MCF 10A (cell line): ENCODE measurements at places on chromosomes 16 and 17.

- no peak for DNase-seq
These were observed 67.7 kb downstream of the CYLD start for GRCh38 chr16:50809561-50809960.

GRCh38 chr16:31357324-31358109, 2.5 kb downstream of the ITGAX start:
- DNase-seq = no peak

DNA sequence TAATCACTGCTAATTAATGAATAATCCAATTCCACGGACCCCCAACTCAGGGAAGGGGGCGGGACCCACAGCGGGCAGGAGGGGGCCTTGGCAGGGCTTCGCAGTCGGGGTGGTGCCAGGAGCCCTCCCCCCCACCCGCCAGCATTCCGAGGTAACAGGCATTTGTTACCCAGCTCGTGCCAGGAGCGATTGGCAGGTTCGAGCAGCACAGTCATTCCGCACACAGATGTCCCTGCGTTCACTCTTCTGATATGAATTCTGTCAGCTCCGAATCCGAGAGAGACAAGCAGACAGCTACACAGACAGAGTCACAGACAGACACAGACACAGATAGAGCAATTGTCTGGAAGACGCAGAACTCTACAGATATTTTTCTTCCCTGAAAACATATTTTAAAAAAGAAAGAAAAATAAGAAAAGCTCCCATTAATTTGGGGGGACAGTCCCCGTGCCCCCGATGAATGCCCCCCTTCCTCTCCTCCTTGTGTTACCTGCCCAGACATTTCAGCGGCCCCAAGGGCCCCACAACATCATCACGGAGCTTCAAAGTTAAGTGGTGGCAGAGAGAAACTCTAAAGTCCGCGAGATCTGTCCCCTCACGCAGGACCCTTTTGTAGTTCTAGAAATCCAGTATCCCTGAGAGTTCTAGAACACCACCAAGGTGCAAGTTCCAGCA, 10.2 kb downstream of the NEUROD2 start:
- DNase-seq = no peak

GRCh38 chr17:15273141-15273793, 8.1 kb upstream of the PMP22 start:
- DNase-seq = peak; percentile 81

GRCh38 chr16:80046261-80046660, 445.7 kb upstream of the MAF start:
- no peak for DNase-seq

- DNase-seq = no peak
These were observed 226.5 kb upstream of the GSE1 start for GRCh38 chr16:85386467-85387170.

DNA sequence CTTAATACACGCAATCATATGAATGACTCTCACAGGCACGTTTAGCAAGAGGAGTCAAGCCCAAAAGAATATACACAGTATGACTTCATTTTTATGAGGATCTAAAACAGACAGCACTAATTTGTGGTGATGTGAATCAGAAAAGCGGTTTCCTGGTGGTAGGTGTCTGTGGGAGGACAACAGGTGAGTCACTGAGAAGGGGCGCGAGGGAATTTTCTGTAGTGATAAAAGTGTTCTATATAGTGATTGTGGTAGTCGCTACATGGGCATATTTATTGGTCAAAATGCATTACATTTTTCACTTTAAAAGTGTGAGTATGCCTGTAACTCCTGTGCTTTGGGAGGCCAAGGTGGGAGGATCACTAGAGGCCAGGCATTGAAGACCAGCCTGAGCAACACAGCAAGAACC, 7.6 kb upstream of the TNRC6A start:
- no peak for DNase-seq

- no peak for DNase-seq
These were observed 34.8 kb downstream of the DGKE start for GRCh38 chr17:56868716-56869115.

DNA sequence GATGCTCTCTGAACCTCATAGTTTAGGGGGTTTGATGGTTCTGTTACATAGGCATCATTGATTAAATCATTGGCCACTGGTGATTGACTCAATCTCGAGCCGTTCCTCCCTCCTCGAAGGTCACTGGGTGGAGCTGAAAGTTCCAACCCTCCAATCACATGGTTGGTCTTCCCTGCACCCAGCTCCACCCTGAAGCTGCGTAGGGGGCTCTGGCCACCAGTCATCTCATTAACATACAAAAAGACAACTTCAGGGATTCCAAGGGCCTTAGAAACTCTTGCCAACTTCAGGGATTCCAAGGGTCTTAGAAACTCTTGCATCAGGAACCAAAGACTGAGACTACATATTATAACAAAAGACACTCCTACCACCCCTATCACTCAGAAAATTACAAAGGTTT, 306.5 kb upstream of the TNRC6C start:
- no peak for DNase-seq

DNA sequence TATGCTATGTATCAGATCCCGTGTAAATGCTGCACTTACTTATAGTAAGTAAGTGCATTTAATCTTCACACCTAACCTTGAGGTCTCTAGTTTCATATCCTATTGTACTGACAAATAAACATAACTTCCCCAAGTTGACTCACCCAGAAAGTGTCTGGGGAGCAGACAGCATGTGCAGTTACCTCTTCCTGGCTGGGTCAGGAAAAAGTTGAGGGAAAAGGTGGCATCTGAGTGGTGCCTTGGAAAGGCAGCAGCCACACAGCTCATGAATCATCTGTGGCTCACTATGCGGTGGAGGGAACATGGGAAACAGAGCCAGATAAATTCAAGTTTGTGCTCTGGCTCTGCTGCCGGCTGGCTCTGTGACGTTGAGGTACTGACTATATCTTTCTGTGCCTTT, 382.0 kb upstream of the DYNLRB2 start:
- DNase-seq = peak; percentile 80

DNA sequence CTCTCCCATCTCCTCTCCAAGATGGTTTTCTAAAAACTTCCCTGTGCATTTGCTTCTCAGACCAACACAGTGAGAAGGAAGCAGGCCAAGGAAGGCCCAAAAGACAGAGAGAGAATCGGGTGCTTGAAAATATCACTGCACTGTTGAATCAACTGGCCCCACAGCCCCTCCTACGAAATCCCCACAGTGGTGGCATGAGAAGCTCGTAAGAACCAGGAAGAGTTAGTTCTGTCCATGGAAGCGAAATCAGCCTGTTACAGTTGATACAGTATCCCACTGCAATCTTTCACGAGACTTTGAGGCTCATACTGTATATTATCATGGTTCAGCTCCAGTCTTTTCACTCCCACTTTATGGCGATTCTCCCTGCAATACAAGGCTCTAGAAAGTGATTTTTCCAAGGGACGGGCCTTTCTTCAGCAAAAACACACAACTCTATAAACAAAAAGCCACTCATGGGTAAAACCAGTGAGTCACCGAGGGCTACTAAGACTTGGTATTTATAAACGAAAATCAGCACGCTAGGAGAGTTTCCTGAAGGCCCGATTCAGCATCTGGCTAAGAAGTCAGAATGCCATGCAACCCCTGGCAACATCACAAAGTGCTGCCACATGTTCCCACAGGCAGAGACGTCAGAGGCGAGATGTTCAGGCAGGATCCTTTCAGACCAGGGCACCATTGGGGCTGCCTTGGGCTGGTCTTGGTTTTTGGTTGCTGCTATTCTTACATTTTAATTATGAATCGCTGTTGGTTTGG, 185.7 kb downstream of the IRX5 start:
- peak; percentile 5 for DNase-seq

GRCh38 chr17:82222816-82223215, 6.0 kb upstream of the SLC16A3 start:
- no peak for DNase-seq

- DNase-seq = no peak
These were observed 69.9 kb downstream of the TBC1D16 start for GRCh38 chr17:79965806-79966205.

GRCh38 chr17:75454193-75454592, 2.2 kb upstream of the TMEM94 start:
- no peak for DNase-seq

- no peak for DNase-seq
These were observed 41.1 kb upstream of the CRISPLD2 start for GRCh38 chr16:84778720-84779119.

DNA sequence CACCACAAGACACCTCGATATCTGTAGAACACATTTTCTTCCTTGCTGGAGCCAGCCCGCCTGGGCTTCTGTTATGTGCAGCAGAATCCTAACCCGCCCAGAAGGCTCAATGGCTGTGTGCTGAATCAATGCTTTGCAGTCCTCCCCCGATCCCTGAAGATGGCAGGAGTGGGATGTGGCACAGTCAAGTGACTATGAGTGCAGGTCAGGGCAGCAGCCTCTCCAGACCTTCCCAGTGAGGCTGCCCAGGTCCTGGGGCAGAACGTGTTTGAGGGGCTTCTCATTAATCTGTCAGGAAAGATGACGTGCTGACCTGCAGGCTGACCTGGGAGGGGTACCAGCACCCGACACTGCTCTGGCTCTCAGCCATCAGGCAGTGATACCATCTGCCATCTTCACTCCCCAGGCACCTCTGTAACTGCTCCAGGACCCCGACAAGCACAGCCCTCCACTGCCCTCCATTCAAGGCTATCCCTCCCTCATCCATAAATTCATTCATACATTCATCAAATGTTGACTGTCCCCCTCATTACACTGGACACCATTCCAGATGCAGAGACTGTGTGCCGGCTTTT, 35.2 kb downstream of the LRRC75A start:
- no peak for DNase-seq

GRCh38 chr17:43814714-43815113, 18.2 kb downstream of the MPP3 start:
- peak; percentile 63 for DNase-seq

DNA sequence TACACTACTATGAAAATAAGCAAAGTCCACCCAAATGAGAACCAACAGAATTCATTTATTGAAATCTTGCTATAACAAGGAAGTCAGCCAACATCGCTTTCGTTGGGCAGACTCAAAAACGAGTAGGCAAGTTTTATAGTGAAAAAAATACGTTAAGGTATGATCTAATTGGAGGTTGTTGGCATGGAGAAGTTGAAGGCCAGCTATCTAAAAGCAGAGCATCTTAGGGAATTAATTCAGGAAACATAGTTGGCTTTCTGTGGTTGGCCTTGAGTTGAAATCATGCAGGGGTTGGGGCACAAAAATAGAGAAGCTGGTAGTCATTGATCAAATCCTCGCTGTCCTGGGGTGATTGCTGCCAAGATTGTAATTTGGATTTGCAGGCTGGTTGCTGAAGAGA, 118.3 kb downstream of the PPM1E start:
- DNase-seq = no peak

DNA sequence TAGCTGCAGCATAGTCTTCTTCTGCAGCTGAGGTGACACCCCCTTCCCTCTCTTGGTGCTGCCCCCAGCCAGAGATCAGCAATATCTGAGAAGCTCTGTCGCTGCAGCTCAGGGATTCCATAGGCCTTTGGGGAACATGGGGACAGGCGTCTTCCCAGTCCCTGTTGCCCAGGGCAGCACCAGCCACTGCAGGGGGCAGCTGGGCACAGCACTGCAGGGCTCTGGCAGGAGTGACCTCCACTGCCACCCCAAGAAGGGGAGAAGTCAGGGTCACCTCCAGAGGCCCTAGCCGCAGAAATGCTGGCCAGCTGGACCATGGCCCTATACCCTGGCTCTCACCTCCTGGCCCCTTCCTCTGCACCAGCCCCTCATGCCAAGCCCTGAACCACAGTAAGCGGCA, 16.9 kb downstream of the SCN4A start:
- no peak for DNase-seq

DNA sequence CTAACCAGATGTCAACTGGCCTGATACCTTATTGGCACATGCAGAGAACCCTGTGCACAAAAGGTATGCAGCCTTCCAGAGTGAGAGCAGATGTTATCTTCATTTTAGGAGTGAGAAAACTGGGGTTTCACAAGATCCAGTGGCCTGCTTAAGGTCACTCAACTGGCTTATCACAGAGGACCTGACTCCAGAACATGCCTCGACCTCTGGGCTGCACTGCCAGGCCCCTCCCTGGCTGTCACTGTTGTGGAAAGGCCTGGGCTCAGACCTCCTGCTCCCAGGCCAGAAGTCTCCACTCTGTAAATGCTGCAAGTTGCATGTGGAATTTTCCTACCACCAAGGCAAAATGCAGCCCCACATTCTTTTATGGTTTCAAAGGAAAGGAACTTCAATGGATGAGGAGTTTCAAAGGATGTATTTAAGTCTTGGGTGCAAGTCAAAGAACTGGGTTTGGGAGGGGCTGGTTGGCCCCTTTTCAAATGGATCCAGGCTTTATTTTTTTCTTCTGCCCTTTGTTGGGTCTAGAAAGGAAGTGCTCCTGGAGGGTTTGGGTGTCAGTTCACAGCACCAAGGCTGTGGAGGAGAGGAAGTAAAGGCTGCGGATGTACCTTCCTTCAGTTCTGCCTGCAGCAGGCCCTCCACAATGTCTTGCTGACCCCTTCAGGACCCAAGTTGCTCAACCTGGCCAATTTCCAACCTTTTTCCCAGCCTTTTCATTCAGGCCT, 30.4 kb upstream of the SMPD3 start:
- no peak for DNase-seq

GRCh38 chr17:15951368-15952047, 6.6 kb downstream of the ADORA2B start:
- no peak for DNase-seq

GRCh38 chr17:58344791-58345157, 7.2 kb downstream of the SUPT4H1 start:
- no peak for DNase-seq

DNA sequence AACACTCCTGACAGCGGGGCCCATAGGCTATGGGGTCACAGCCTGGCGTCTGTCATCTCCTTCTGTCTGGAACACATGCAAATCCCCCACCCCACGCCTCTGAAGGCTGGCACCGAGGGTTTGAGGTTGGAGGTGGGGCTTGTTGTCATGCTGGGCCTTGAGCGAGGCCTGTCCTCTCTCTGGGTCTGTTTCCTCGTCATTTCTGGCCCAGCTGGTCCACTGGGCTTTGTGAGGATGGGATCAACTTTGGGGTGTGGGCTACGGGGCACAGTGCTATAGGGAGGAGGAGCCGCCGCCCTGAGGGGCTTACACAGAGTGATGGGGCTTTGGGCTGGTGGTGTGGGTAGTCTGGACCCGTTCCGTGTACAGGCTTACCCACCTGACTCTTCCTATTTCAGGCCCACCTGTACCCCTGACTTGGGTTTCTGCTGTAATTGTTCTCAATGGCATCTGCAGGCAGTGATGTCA, 87.5 kb downstream of the AMFR start:
- no peak for DNase-seq

- DNase-seq = no peak
These were observed 873 bp downstream of the PSME3IP1 start for GRCh38 chr16:57184887-57185445.

- DNase-seq = peak; percentile 30
These were observed 16.5 kb upstream of the ST6GALNAC1 start for GRCh38 chr17:76659928-76660655.

DNA sequence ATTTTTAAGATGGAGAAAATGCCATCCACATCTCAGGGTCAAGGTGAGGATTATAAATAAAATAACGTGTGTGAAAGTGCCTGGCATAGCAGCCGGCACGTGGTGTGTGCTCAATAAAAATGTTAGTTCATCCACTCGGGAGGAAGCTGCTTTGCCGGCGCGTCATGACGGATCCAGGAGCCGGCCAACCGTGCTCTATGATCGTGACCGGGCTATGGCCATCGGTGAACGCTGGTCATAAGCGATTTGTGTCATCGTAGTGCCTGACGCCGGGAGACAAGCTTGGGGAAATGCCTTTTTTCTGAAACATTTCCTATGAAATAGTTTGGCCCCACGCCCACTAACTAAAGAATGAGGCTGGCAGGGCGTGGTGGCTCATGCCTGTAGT, 74.0 kb downstream of the CMC2 start:
- peak; percentile 70 for DNase-seq
